ENCODE measurements at places on chromosomes 5 and 9.

DNA sequence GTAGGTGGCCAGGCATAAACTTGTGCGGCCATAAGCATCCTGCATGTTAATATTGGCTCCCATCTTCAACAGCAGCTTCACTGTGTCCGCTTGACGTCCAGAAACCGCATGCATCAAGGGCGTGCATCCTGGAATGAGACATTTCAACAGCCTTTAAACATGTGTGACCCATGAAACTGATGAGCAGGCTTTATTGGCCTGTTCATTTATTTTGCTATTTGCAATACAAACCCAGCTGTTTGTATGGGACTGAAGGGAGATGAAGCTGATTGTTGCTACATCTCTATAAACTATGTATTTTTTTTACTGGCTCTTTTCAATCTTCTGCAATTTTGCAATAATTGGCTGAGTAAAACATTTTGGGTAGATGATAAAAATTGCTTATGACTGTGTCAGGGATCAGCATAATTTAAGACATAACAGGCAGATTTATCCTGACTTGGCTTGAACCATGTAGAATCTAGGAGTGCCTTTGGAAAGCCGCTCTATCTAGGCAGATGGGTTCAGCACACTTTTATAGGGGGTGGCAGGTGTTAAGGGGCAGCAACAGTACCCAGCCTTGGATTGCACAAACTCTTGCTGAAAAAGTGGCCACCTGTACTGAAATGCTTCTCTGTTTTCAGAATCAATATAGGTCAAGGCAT, 56.9 kb downstream of the ANKRD55 start:
- DNase-seq, result peak; percentile 49

DNA sequence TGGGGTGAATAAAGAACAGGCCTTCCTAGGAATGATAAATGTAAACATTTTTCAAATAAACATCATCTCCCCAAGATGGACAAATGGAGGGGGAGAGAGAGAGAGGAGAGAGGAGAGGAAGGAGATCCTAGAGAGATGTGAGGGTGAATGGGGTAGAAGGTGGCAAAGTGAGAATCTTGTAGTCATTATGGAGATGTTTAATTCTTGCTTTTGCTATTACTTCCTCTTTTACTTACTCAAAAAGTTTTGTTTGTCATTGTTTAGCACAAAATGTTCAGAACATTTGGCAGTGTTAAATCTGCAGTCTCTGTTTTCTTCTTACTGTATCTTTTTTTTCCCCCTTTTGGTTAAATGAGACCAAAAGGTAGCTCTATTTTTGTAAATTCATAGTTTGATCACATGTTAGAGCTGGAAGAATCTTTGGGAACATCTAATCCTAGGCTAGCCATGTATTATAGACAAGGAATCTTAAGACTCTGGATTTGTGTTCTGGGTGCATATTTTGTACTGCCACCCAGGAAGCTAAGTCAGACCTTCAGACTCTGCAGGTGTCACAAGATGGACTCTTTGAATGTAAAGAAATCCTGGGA, 266.1 kb downstream of the NTRK2 start:
- no peak for DNase-seq

DNA sequence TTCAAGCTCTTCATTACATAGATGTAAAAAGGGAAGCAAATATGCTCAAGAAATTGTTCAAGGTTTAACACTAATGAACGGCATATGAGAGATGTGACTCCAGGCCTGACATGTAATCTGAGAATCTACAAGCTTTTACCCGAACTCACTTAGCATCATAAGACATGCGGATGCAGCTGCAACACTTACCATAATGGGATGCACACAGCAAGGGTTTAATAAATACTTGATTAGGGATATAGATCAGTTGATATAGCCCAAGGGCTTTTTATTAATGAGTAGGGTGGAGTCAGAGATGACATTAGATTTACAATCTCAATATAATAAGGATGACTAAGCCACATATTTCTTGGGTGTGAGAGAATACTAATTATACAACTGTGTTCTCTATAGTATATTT, 2215.5 kb downstream of the MAT2B start:
- DNase-seq, result no peak

DNA sequence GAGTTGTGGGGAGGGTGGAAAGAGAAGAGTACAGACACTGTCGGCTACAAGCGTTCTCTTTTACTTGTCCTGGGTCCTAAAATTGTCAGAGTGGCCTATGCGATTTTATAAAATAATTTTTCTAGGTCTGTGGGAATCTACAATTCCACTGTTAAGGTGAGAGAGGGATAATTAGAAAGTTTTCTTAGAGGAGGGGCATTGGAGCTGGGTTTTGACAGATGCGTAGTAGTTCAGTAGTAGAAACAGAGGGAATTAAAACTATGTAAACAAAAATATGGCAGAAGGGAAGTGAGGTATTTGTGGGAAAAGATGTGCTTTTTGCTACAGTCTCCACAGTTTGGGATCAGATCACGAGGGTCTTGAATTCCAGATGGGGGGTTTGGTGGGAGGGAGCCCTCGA, 129.1 kb upstream of the SHB start:
- DNase-seq, result no peak

- DNase-seq, result peak; percentile 31
Observed at GRCh38 chr9:2726650-2727340, 9.5 kb downstream of the KCNV2 start.

GRCh38 chr5:3329427-3329826, 266.2 kb upstream of the IRX1 start:
- DNase-seq, result no peak

- DNase-seq, result no peak
Observed at GRCh38 chr5:129909225-129909624, 5.0 kb downstream of the CHSY3 start.

DNA sequence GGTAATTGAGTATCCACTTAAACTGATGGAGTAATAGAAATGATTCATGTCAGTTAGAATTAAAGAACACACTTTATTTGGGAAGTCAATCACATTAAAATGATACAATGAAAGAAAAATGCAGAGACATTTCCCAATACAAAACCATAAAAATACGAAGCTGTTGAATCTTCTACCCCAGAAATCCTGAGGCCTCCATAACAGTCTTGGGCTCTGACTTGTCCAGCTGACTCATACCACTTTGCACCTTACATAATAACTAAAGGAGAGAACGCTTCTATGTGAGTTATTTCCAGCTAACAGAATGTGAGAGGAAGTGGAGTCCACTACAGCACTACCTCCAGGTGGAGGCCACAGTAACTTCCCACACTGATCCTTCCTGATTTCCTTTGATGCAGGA, 305.0 kb downstream of the MRPS30 start:
- DNase-seq, result no peak

- peak; percentile 18 for DNase-seq
Observed at GRCh38 chr5:120007598-120007997, 378.2 kb downstream of the FAM170A start.

DNA sequence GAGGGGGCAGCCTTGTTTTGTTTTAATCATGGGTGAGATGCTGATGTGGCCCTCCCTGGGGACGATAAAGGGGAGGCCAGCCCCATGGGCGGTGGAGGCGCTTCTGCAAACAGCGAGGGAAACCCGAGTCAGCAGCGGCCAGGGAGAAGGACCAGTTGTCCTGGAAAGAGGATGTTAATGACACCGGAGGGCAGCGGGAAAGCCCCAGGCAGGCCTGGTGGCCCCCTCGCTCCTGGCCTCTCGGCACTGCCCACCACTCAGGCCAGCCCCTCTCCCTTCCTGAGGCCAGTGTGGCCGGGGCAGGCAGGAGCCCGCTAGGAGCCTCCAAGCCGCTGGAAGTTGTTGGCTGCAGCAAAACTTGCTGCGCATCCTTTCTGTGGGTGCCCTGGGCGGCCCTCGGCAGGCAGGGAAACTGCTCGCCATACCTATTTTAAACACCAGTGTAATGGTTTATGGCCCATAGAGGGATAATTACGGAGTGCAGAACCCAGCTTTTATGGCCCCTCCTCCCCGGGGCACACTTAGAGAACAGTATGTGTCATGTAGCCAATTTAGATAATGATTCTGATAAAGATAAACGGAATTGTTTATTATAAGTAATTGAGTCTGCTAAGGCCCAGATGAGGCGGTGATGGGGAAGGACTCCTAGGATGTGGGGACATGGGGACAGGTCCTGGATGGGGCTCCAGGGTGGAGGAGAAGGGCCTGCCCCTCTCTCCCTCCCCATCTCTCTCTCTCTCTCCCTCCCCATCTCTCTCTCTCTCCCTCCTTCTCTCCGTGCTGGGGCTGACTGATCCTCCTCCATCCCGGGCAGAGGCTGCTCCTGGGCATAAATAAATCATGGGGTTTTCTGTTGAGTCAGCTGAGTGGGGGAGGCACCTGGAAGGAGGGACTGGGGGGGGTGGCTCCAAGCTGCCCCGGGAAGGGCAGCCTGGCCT, 36.9 kb downstream of the LMX1B start:
- DNase-seq, result no peak

GRCh38 chr5:180646963-180647305, 2.5 kb downstream of the FLT4 start:
- no peak for DNase-seq

DNA sequence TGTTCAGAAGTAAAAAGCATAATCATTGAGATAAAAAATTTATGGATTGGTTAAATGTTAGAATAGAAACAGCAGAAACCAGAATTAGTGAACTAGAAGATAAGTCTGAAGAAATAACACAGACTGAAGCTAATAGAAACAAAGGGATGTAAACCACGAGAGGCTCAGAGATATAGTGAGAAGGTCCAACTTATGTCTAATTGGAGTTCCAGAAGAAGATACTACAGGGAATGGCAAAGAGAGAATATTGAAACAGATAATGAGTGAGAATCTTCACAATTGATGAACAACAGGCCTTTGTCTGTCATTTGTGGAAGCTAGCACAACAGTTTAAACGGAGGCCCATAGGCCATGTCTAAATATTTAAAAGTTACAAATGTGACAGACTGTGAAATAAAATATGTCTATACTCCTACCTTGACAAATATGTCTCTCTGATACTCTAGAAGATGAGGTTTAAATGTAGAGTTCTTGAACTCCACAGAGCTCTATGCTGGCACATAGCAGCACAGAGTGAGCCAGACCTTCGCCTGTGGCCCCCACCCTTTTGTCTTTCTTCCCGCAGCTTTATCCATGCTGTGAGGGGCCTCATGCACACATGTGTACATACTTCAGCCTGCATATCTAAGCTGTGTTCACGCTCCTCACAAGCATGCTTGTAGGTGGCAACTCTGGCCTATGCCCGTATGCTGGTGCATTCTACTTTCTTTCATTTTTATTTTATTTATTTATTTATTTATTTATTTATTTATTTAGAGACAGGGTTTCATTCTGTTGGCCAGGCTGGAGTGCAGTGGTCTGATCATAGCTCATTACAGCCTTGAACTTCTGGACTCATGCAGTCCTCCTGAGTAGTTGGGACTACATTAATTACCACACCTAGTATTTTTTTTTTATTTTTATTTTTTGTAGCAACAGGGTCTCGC, 45.0 kb upstream of the ABL1 start:
- no peak for DNase-seq

DNA sequence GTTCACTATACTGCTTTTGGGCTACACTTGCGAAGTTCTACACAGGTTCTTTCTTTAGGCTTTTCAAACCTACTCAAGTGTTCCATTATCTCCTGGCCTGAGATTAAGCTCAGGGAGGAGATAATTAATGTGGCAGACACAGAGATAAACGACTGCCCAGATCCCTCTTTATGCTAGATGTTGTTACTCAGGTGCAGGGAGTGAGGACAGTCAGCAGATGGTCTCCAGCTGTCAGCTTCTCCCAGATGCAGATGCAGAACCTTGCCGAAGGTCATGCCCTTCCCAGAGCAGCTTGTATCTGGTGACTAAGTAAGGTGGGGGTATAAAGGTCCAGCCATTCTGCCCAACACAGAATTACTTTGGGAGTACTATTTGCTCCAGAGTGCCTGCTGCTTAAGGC, 166.2 kb downstream of the ZNF462 start:
- DNase-seq, result no peak

GRCh38 chr9:13033959-13034693, 245.4 kb downstream of the MPDZ start:
- peak; percentile 89 for DNase-seq

DNA sequence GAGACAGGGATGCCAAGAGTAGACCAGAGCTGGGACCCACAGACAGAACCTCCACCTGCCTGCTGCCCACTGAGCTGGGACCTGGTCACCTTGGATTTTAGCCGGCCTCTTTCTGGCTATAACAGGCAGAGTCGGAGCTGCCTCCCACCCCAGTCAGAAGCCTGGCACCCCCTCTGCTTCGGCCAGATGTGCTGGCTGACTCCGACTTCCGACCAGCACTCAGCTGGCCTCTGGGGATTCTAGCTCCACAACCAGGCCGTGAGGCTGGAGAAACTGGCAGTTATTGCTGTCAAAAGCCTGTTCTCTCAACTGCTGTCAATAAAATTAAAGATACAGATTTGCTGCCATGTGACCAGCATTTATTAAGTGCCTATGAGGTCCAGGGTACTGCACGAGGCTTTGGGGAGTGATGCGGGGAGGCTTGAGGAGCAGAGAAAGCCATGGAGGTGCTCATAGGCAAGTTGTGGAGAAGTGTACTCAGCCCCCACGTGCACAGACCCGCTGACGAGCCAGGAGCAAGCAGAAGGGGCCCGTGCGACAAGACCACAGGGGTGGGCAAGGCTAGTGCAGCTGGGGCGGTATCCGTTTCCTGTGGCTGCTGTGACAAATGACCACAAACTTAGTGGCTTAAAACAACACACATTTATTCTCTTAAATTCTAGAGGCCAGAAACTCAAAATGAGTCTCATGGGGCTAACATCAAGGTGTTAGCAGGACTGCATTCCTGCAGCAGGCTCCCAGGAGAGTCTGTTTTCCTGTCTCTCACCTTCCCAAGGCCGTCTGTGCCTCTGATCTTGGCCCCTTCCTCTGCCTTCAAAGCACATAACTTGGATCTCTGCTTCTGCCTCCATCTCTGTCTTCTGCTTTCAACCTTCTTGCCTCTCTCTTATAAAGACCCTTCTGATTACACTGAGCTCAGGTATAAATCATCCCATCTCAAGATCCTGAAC, 13.1 kb downstream of the GFI1B start:
- no peak for DNase-seq

- no peak for DNase-seq
Observed at GRCh38 chr9:278651-279050, 64.0 kb downstream of the DOCK8 start.

All from muscle of arm (tissue), 14 donors.